ENCODE measurements at places on chromosomes 7 and 10.

GRCh38 chr10:48332871-48333216 lies 26.4 kb downstream of the MAPK8 start:
- no peak for DNase-seq

DNA sequence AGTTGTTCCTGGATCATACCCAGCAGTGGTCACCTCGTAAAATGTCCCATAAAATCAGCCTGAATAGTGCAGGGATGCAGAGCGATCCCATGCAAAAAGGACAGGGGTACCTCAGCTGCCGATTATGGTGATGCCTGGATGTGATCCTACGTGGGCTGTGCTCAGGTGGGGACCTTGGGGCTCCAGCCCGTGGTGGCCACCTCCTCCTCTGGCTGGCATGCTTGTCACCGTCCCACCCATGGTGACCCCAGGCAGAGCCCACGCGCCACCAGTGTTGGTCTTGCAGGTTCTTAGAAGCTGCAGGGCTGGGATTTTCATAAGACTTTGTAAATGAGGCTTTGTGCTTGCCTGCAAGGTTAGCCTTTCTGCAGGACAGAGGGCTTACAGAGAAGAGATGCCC lies 97.2 kb downstream of the GLRX3 start:
- DNase-seq, result no peak

DNA sequence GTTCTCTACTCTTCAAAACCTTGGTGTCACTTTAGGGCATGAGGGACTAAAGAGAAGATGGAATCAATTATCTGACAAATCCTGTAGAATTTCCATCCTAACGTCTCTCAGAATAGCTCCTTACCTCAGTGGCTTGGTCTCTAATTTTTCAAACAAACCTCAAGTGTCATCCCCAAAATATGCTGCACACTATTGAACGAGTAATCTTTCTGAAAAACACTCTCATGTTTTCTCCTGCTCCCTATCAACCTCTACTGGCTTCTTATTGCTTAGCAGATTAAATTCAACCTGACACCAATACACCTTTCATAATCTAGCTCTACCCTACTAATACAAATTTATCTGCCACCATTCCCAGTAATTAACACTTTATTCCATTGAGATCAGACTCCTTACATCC lies 8.5 kb downstream of the CNOT4 start:
- DNase-seq, result no peak

GRCh38 chr10:48838834-48839233 lies 100.8 kb downstream of the LRRC18 start:
- DNase-seq, result no peak

DNA sequence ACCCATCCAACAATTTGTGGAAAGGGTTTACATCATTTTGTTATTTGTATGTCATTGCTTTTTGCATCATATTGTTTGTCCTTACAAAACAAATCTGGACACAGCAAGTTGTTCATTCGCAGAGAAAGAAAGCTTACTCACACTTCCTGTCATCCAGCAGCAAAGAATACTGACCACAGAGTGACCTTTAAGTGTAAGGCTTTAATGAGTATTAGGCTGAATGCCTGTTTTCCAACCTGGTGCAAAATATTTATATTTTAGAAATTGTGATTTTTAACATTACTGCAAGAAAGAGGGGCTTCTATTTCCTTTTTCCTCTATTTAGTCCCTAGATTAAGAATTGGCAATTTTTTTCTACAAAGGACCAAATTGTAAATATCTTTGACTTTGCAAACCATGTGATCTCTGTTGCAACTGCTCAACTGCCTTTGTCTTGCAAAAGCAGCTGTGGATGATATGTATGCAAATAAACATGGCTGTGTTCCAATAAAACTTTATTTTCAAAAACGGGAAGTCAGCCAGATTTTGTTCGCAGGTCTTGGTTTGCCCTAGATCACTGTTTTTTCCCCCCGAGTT lies 27.8 kb upstream of the ITGB1 start:
- DNase-seq, result no peak

GRCh38 chr10:99595770-99596465 lies 24.3 kb downstream of the SLC25A28 start:
- no peak for DNase-seq

DNA sequence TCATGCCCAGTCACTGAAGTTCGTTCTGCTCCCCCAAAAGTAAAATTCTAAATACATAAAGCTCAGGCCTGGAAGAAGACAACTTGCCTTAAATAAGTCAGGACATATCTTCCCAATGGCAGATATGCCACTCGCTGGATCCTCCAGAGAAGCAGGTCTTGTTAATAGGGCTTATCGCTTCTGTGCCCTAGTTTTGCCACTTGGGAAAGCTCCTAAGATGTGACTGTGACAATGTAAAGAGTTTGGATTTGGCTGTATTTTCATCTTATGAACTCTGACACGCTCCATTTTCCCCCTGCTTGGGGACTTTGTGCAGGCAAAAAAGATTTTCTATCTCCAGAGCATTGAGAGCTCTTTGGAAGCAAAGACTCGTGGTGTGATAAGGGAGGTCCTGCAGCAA lies 279.9 kb downstream of the WDR11 start:
- no peak for DNase-seq

DNA sequence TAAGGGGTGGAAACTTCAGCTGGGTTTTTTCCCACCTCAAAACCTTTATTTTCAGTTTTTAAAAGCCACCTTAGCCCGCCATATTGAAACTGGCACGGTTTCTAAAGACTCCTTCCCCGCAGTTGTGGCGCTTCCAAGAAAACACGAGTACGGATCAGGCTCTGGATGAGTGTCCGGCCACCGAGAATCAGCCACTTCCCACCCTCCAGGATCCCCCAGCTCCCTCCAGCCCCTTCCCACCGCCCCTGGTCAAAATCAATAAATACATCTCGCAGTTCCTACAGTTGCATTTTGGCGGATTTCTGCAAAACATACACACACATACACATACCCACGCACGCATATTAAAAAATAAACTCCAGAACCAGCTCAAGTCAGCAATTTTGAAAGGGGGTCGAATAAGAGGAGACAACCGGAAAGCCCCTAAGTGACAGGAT lies 1.1 kb downstream of the SFMBT2 start:
- DNase-seq, result peak; percentile 23

DNA sequence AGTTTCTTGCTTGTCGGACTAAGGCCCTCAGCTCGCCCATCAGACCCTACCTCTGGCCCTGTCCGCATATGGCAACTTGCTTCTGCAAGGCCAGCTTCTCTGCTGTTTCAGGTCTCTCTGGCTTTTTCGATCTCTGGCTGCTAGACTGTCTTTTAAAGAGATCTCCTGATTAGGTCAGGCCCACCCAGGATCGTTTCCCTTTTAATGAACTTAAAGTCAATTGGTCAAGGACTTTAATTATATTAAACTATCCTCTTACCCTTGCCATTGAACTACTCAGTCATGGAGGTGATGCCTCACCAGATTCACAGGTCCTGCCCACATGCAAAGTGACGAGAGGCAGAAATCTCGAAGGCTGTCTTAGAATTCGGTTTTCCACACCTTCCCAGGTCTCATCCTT lies 670.9 kb downstream of the GATA3 start:
- no peak for DNase-seq

DNA sequence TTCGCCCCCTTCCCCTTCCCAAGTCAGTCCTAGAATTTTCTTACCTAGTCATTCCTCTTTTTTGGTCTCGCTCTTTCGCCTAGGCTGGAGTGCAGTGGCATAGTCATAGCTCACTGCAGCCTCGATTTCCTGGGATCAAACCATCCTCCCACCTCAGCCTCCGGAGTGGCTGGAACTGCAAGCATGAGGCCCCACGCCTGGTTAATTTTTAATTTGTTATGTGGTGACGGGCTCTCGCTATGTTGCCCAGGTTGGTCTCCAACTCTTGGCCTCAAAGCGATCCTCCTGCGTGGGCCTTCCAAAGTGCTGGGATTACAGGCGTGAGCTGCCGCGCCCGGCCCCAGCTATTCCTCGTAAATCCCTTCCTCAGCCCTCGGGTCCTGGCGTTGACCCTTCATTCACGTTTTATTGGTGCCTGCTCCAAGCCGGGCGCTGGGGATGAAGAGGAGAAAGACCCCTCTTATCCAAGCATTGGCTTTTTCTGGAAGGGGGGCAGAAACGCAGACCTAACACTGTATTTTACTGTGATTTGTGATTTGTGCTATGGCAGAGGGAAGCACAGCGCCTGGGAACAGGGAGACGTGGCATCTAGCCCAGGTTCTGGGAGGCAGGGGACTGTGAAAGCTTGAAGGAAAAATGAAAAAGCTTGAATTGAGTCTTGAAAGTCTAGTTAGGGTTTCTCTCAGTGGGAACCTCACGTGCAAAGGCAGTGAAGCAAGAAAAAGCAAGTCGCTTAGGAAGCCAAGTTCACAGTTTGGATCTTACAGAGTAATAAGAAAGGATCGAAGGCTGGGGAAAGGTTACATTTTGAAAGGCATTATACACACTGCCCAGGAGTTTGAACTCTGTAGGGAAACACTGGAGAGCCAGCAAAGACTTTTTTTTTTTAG lies 516 bp downstream of the ZNHIT1 start:
- DNase-seq, result no peak

GRCh38 chr10:68954904-68955303 lies 1.1 kb upstream of the DDX21 start:
- DNase-seq, result no peak

DNA sequence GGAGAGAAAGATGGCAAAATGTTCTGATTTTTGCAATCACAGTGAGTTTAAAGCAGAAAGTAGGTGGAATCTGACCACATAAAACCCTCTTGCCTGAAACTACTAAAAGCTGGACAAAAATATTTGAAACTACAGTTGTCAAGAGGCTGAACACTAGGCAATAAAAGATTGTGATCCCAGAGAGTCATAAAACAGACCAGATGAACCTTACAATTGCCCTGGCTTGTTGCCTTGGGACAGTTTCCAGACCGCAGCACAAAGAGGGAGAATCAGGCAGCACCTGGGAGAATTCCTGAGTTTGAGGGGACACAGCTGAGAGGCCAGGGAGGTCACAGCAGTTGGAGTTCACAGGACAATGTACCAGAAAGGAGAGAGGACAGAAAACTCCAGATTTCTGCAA lies 107.3 kb upstream of the NANOS1 start:
- DNase-seq, result no peak

DNA sequence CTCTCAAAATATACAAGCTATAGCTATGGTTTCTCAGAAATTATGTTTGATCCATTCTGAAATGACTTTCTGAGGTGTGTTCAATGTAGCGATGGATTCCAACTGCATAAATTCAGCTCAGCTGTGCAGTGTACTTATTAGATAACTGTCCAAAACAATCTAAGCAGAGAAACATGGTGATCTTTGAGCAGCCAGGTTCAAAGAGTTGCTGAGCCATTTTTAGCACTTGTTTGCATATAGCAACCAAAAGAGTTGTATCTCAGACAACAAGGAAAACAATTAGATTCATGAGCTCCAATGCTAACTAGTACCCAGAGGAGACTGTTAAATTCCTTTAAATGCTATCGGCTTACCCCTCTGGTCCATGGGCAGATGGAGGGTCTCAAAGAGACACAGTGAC lies 15.9 kb upstream of the KCNIP2 start:
- DNase-seq, result no peak

DNA sequence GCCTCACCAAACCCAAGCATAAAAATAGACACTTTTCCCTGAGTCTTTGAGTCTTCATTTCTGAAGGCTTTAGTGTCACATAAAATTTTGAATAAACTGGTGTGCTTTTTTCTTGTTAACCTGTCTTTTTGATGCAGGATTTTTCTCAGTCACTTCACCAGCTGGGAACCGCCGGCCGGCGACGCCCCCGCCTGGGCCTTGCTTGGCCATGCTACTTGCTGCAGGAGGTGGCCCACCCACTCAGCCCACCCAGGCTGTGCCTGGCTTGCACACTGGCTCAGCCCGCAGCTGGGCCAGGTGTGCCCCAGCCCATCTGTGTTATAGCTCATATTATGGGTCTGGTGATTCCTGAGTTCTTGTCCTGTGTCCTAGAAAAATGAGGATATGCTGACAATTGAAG lies 247.4 kb upstream of the CACNA2D1 start:
- no peak for DNase-seq

DNA sequence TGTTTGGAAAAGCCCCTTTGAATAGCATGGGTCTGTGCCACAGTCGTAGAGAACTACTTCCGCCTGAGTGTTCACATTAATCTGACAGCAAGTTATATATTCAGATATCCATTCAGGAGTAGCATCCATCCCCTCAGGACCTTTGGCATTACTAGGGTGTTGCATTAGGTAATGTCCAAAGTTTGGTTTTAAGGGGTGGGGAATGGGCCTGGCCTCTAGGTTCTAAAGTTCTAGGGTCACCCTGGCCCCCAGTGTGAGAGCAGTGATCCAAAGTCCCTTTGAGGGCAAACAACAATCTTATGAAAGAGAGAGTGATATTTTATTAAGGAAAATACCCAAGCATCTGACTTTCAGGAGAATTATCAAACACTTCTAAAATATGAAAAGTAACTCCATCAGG lies 12.3 kb downstream of the MCM10 start:
- DNase-seq, result no peak

DNA sequence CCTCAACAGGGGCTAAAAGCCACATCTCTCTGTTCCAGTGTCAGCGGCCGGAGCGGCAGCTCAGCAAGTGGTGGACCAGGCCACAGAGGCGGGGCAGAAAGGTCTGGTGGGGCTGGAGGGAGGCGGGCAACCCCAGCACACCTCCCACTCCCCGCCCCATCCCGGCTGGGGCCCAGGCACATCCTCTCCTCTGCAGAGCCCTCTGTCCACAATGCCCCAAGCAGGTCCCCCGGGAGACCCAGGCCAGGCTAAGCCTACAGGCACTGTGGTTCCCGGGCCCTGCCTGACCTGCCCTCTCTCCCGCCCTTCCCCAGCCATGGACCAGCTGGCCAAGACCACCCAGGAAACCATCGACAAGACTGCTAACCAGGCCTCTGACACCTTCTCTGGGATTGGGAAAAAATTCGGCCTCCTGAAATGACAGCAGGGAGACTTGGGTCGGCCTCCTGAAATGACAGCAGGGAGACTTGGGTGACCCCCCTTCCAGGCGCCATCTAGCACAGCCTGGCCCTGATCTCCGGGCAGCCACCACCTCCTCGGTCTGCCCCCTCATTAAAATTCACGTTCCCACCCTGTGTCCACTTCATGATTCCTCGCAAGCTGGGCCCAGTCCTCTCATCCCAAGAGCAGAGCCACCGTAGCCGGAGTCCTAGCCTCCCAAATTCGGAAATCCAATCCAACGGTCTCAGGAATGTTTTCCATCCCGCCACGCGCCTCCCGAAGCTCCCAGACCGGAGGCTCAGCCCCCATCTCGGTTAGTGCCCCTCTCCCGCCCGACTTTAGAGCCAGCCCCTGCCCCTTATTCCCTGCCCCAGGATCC lies 2.1 kb downstream of the ADIRF start:
- DNase-seq, result no peak

- no peak for DNase-seq
These were observed 5.8 kb upstream of the JAKMIP3 start for GRCh38 chr10:132059760-132060508.

DNA sequence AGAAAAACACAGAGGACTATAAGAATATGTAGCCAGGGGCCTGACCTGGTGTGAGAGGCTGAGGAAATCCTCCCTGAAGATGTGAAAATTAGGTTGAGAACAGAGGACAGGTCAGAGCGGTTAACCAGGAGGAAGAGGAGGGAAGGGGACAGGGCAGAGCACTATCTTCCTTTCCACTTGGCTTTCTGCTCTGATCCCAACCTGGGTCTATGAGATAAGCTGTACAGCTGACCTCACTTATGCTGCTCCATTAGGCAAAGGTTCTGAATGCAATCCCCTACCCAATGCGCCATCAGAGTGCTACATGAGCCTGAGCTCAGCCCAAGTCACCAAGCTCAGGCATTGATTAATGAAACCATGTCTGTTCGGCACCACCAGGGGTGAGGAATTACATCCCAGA lies 10.5 kb downstream of the LIPA start:
- DNase-seq, result no peak

Measured in activated CD8-positive, alpha-beta memory T cell treated with anti-CD3 and anti-CD28 coated beads, Interleukin-2, amount 50 U/mL, for 4 hours (primary cell).